ENCODE measurements at places on chromosomes 4 and X.

DNA sequence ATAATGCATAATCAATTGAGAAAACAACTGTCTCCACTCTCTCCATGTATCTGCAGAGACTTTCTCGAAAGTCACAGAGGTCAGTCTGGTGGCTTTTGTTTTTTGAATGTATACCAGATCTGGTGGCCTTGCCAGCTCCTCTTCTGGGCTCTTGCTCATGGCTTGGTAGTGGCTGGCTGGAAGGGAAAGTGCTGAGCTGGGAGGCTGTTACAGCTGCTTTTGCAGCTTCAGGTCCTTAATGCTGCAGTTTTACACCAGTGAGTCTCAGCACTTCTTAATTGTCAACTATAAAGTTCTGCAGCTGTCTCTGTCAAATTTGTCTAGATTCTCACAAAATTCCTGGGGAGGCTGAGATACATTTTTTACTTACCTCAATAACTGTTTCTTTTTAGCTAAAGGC, 390.0 kb downstream of the GRXCR1 start:
- no peak for DNase-seq

- no peak for DNase-seq
Measured at GRCh38 chr4:833731-834367, 7.9 kb upstream of the CPLX1 start.

DNA sequence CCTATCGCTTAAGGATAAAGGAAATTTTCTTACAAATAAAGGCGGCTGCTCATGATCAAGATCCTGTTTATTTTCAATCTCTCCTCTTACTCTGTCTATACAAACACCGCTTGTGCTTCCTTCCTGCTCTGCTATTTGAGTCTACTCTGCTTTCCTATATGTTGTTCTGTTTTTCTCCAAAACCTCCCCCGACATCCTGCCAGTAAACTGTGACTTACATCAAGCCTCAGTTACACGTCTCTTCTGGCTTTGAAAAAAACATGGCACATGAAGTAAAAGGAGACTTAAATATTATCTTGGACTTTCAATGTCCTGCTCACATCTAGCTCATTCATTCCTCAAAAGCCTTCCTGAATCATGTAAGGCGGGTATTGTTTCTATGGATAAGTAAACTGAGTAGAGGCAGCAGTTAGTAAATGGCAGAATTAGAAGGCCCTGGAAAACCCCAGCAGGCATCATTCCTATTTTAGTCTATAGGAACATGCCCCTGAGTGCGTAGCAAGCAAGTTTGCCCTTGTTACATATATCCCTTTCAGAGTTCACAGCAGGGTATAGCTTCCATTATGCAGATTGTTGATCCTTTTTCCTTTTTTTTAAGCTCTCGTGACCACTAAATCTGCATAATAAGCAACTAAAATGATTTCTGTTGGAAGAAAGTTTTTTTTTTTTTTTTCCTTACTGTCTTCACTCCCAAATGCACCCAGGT, 280.1 kb downstream of the RAPGEF2 start:
- DNase-seq = no peak

GRCh38 chrX:14718403-14718802, 154.5 kb downstream of the FANCB start:
- DNase-seq = no peak

- no peak for DNase-seq
Measured at GRCh38 chrX:24027985-24028384, 999 bp upstream of the KLHL15 start.

DNA sequence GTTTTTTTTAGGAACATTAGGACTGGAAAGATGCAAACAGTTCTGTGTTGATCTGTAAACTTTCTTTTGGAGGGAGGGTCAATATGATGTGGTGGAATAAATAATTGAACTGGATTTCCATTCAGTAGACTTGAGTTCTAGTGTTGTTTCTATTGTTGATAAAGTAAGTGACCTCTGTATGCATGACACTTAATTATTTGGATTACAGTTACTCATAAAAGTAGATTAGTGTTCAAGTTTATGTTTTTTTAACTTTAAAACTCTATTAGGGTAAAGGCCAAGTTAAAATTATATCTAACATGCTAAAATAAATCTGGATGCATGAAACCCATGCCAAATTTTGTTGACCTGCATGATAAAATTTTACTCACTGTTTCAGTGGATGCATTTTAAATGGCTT, 85.4 kb upstream of the NR3C2 start:
- DNase-seq = no peak

DNA sequence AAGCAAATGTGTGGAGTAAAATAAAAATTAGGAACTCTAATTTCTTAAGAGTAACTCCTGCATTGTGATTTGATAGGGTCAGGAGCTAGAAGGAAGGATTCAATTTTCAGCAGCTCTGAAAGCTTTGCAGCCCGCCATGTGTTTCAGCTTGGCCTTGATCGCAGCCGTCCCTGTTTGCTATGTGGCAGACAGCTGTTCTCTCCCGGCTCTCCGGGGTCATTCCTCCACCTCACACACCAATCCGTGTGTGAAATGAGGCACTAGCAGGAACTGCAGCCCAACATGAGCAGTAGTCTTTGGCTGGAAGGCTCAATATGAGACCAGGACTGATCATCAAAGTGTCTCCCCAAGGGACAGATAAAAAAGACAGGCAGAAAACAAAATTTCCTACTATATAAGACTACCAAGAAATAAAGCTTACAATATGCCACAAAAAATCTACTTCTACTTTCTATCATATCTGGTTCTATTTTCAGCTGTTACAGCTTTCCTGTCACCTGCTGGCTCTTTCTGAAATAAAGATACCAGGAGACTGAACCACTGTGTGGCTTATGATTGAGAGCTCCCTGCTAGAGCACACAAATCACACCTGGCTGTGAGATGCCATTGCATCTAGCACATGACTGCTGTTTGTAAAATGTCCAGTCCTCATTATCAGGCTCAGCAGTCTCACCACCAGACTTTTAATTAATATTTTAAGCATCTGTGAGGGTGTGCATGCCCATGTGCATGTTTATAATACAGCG, 44.1 kb upstream of the SEC24B start:
- DNase-seq = no peak

GRCh38 chrX:27519226-27519625, 56.1 kb upstream of the PPP4R3C start:
- DNase-seq = no peak

- no peak for DNase-seq
Measured at GRCh38 chr4:16745887-16746286, 152.6 kb downstream of the LDB2 start.

- DNase-seq = no peak
Measured at GRCh38 chr4:80252953-80253352, 13.5 kb upstream of the FGF5 start.

DNA sequence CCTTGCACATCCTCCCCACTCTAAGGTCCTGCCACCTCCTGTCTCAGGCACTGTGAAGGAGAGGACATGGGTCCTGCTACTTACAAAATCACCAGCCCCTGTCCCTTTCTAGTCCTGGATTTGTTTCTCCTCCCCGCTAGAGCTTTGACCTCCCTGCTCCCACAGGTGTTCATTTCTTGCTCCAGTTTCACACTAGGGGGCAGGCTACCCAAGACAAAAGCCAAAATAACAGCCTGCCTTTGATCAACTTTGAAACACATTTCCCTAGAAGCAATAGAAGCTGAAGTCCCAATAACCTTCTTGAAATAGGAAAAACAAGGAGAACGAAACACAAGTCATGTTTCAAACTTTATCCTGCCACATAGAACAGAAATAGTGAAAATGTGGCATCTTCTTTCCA, 164.4 kb downstream of the QDPR start:
- peak; percentile 39 for DNase-seq

DNA sequence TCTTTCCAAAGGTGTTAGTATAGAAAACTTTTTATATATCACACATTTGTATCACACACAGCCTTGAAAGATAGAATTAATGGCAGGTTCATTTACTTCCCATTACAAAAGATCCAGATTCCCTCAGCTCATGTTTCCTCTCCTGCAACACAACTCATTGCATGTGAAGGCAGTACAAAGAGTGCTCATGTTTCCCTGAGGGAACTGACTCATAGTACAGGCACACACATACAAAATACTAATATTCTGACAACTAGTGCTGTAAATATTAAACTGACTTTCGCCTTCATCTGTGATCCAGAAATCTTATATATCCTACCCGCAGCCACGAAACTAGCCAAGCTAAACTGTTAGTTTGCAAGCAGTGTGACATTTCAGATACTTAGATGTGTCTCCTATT, 819.8 kb upstream of the PCDH7 start:
- no peak for DNase-seq

GRCh38 chr4:107987916-107988762, 1.6 kb upstream of the HADH start:
- DNase-seq = no peak

- DNase-seq = no peak
Measured at GRCh38 chr4:76736414-76736813, 161.5 kb downstream of the SOWAHB start.

GRCh38 chr4:187491286-187491685, 504.3 kb upstream of the ZFP42 start:
- no peak for DNase-seq

GRCh38 chrX:127317159-127317558, 497.6 kb downstream of the PRR32 start:
- DNase-seq = no peak

DNA sequence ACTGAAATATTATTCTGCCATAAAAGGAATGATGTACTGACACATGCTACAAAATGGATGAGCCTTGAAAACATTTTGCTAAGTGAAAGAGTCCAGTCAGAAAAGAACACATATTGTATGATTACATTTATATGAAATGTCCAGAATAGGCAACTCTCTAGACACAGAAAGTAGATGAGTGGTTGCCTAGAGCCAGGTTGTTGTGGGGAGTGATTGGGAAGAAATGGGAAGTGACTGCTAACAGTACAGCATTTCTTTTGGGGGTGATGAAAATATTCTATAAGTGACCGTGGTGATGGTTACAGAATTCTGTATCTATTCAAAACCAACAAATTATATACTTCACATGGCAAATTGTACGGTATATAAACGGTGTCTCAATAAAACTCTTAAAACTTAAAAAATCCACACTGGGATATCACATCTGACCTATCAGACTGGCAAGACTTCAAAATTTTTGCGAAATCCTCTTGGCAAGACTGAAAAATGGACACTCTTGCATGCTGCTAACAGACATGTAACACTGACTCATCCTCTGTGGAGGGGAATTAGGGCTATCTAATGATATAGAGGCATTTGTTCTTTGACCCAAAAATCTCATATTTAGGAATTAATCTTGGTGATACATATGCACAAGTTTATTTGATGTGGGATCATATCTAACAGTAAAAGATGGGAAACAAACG, 71.8 kb downstream of the FAM13A start:
- no peak for DNase-seq

GRCh38 chr4:5209862-5210261, 158.6 kb downstream of the STK32B start:
- DNase-seq = no peak

DNA sequence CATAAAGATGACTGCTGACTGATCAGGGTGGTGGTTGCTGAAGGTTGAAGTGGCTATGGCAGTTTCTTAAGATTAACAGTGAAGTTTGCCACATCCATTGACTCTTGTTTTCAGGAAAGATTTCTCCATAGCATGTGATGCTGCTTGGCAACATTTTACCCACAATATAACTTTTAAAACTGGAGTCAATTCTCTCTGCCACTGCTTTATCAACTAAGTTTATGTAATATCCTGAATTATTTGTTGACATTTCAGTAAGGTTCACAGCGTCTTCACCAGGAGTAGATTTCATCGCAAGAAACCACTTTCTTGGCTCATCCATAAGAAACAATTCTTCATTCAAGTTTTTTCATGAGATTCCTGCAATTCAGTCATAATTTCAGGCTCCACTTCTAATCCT, 166.5 kb upstream of the SPRY1 start:
- DNase-seq = no peak

GRCh38 chr4:55851885-55852284, 1.6 kb upstream of the EXOC1 start:
- DNase-seq = peak; percentile 7

DNA sequence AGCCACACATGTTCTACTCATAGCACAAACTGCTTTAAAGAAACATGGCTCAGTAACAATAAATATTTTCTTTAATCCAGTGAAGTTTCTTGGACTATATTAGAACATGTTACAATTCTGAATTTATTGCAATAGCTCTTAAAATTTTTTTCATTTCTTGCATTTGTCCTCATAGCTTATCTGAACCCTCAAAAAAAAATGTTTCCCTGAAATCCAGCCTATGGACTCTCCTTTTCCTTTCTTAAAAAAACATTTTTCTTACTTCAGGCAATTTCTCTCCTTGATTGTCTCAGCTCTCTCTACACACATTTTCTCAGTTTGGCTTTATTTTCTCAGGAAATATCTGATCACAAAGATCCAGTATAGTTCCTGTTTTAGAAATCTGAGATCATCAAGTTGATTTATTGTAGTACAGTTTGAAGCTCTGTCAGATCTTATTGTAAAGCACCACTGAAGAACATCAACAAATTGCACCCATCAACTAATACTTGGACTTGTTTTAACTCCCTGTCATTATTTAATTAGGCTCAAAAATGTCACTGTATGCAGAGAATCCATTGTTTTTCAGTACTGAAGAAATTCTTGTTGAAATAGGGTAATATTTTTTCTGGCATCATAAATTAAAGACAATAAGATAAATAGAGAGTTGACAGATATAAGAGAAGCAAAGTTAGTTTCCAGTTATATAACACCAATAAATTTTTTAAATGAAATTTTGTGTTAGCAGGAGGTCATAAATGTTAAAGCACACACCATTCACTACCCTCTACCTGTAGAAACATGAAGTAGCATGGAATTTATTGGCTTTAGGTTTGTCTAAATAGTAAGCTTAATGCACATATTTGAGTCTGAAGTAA, 317.7 kb downstream of the ARHGAP24 start:
- no peak for DNase-seq

DNA sequence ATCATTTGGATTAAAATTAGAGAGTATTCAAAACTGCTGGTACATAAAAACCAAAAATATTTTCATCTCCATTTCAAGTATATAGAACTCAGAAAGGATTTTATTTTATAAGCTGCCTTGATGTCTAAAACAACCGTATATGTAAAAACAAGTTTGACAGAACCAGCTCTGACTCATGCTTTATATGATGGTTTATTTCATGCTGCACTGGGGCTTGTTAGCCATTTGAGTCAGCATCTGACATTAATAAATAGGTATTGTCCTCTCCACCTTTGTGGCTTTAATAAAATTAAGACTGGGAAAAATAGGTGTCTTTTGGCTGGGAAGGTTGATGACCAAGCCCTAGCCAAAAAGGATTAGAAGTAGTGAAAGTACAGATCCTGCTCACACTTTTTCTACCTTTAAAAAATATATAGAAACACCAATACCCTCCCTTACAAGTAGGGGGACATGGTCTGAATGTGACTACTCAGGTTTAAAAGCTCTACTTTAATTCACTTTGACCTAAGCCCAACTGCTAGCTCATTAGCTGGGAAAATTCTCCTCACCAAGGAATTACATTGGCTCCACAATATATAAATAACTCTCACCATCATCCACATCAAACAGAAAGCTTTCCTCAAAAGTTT, 228.1 kb downstream of the ADAMTS3 start:
- no peak for DNase-seq

GRCh38 chr4:182018691-182019090, 224.5 kb upstream of the TENM3 start:
- DNase-seq = no peak

GRCh38 chr4:23068756-23069155, 376.0 kb downstream of the GBA3 start:
- DNase-seq = no peak

- DNase-seq = no peak
Measured at GRCh38 chr4:76562836-76563453, 127.9 kb downstream of the SHROOM3 start.

All from activated CD4-positive, alpha-beta T cell treated with anti-CD3 and anti-CD28 coated beads, Interleukin-2, Interleukin-6, amounts not matched to agents 100 ng/mL and 50 ng/mL, durations not matched to agents 16 hours and 8 hours (primary cell).